ENCODE measurements at places on chromosomes 13 and 19. TPM values are rescaled to one million over a fixed set of nuclear protein-coding genes. Genes with fewer than 3 reads are reported as not detected.

Gene GSX1
- not detected for total RNA-seq

Gene SLC7A9
- under 0.01 TPM for total RNA-seq

DNA sequence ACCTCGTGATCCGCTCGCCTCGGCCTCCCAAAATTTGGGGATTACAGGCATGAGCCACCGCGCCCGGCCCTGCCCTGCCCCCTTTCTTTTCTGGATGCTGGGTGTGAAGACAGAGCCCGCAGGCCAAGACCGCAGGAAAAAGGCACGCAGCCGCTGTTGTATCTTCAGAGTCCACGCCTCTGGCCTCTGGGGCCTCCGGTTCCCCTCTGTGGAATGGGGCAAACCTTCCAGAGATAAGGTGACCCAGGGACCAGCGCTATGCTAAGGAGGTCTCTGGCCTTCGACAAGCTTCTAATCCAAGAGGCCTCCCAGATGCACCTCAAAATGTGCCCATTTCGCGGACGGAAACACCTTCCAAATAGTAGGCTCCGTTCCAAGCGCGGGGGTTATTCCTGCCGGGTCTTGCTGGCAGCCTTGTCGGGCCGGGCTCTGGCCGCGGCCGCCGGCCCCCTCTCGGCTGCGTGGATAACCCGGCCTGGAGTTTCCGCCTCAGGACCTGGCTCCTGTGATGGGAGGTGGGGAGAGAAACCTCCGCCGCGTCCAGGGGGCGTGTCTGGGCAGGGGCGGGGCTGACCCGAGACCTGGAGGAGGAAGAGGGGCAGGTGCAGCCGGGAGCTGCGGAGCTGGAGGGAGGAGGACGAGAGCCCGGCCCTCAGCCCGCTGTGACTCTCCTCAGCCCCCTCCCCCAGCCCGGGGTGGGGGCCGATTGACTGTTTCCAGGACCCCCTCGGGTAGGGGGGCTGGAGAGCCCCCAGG is 13.1 kb downstream of the TJP3 start:
- no peaks in the 10 kb centered on the region for H3K4me1 ChIP-seq
- H3K4me3 ChIP-seq = no peak overlapping the region
- DNase-seq = peak; percentile 98
- H3K27me3 ChIP-seq = peaks cover 37% of the 10 kb centered on the region
- H3K36me3 ChIP-seq = no peaks in the 10 kb centered on the region
- no peak overlapping the region for H3K27ac ChIP-seq

GRCh38 chr13:40433577-40433976 is 232.9 kb downstream of the FOXO1 start:
- H3K36me3 ChIP-seq = no peaks in the 10 kb centered on the region
- H3K27ac ChIP-seq = no peak overlapping the region
- H3K4me1 ChIP-seq = peaks cover 7% of the 10 kb centered on the region
- H3K27me3 ChIP-seq = no peaks in the 10 kb centered on the region

Gene ZIK1
- 11.2 TPM for total RNA-seq

- DNase-seq = no peak
- no peaks in the 10 kb centered on the region for H3K4me1 ChIP-seq
- no peaks in the 10 kb centered on the region for H3K27me3 ChIP-seq
- no peaks in the 10 kb centered on the region for H3K36me3 ChIP-seq
- H3K27ac ChIP-seq = no peak overlapping the region
These were observed 5.0 kb upstream of the MICU2 start for GRCh38 chr13:21608961-21609360.

Gene PRR20D
- total RNA-seq = not detected

Gene ZNF681
- total RNA-seq = 0.88 TPM

All from osteoblast (primary cell).